ENCODE measurements at places on chromosomes 1 and 21.
A peak's percentile ranks its signal among the peaks of the same experiment; 100 is the strongest.

DNA sequence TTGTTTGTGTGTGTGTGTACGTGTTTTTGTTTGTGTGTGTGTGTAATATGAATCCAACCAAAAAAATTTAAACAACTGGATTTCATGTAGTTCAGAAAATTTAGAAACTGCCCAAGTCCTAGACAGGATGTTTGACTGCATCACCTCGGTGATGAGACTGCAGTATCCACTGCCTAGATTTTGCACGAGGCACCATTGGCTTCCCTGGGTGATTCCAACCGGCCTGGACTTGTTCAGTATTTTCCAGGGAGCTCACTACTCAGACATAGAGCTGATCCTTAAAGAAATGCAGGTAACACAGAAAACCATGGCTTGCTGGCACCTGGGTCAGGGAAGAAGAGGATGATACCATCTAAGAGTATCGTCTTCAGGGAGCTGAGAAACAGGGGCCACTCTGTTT lies 18.2 kb upstream of the KCNK2 start:
- DNase-seq = no peak

- no peak for DNase-seq
These were observed 29.3 kb downstream of the KIRREL1 start for GRCh38 chr1:158022554-158023312.

DNA sequence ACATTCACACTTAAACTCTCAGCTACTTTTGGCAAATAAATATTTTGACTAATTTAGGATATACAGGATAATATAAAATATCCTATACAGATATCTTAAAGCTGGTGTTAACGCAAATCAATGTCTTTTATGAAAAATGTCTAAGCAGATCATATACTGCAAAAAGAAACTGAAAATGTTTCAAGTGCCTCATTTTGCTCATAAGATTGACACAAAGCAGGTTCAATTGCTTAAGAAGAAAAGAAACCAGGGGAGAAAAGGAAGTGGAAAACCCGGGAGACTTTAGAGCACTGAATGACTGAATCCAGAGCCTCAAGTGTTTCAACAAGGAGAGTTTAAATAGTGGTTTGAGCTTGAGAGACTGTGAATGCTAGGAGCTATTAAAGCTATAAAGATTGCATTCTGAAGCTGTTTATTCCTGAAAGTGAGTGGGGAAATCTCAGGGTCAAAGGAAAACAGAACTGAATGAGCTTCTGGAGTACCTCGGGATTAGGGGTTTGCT lies 1943.0 kb downstream of the MRPL39 start:
- DNase-seq = no peak

- peak; percentile 57 for DNase-seq
These were observed 130.5 kb downstream of the TOMM20 start for GRCh38 chr1:234997896-234998741.

DNA sequence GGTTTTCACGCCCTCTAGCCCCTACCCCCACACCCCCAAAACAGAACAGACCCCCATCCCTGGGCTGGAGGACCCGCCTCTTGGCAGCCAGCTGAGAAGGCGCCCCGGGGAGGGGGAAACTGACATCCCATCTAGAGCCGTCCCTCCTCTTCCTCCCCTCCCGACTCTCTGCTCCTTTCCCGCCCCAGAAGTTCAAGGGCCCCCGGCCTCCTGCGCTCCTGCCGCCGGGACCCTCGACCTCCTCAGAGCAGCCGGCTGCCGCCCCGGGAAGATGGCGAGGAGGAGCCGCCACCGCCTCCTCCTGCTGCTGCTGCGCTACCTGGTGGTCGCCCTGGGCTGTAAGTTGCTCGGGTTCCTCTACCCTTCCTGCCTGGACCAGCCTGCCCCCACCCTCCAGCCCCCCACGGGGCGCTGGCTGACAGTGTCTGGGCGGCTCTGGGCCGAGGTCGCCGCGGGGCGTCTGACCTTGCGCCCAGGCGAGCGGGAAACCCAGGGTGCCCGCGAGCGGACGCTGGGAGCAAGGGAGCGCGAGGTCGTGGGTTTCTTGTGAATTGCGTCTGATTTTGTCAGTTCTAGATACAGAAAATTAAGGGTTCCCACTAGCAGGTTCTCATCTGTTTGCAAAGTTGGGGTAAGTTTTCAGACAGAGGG lies 618 bp downstream of the JAM2 start:
- DNase-seq = no peak

DNA sequence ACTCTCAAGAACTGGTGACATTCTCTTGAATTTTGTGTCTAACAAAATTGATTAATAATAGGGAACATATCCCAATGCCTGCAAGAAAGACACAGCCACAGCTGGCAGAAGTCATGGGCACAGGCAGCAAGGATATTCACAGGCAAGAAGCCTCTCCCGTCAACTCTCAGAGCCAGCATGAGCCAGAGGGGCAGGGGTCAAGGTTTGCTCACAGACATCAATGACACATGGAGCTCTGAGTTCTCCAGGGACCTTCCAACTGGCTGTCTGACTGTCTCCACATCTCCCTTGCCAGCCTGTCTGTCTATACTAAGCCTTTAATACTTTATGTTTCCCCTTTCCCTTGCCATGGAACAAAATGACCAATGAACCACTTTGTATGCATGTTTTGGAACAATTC lies 101.5 kb upstream of the RAB4A start:
- DNase-seq = no peak

- DNase-seq = no peak
These were observed 548 bp upstream of the CDC20 start for GRCh38 chr1:43358121-43358745.

DNA sequence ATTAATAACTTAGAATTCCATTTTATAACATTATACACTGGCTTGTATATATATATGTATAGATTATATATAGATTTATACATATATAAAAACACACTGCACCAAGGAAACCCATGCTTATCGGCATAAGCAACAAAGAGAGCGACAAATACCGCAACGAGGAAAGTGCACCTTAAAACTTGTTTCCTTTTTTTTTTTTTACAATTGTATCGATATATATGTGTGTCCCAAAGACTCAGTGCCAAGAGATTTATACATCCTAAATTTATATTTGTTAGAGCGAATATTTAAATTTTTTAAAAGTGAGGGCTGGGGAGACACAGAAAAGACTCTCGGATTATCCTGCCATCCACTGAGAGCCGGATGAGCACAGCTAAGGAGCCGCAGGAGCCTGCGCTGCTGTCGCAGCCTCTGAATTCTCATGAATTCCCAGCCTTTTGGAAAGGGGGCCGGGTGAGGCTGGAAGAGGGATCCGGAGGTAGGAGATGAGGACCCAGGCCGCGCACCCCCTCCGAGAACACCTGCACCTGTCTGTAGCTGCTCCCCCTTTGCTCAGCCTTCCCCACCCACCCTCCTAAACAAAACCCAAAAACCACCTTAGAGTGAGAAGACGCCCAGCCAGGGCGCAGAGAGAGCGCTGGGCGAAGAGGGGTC lies 5.2 kb downstream of the DMRTA2 start:
- DNase-seq = no peak

DNA sequence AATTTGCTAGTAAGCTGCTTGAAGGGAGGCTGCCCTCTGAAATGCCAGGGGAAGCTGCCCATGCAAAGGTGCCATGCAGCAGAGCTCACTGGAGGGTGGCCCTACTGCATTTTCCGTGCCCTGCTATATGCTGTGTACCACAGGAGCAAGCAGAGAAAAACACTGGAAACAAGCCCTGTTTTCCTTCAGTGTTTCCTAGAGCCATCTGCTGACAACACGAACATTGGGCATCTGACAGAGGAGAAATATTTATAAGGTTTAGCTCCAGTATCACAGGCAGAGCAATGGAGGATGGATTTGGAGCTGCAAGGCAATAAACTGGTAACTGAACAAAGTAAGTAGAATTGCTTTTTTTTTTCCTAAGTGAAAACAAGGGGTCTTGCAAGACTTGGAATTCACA lies 198.4 kb downstream of the USP25 start:
- DNase-seq = no peak

DNA sequence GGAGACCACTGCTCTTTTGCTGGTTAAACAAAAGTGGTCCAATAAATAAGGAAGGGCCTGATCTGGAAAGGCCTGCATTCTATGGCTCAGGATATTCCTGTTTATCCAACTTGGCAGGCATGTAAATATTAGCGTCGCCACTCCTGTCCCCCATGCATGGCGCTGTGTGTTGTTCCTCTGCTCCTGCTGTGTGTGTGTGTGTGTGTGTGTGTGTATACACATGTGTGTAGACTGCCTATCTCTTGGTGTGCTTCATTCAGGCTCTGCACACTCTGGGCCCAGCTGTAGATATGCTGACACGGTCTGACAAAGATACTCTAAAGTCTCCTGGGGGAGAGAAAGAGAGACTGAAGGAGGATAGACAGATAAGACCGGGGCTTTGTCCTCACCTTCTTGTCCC lies 6.8 kb downstream of the LMOD1 start:
- DNase-seq = no peak

- DNase-seq = no peak
These were observed 3.2 kb downstream of the ANGPTL1 start for GRCh38 chr1:178867670-178868069.

GRCh38 chr1:19824541-19824940 lies 9.5 kb upstream of the RNF186 start:
- DNase-seq = no peak

DNA sequence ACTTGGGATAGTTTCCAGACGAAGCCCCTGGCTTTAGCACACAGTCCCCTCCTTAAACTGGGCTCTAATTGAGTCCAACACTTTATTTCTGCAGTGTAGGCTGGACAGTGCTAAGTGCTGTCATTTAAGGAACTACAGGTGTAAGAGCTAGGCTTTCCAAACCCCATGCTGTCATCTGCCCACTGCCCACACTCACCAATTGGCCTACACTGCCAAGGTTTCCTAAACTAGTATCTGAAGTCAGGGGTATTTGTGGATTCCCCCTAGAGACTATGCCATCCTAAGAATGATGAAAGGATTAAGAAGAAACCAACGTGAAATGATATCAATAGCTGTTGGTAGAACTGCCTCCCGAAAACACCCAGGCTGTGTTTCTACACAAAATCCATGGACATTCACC lies 160.9 kb downstream of the TBX15 start:
- no peak for DNase-seq

DNA sequence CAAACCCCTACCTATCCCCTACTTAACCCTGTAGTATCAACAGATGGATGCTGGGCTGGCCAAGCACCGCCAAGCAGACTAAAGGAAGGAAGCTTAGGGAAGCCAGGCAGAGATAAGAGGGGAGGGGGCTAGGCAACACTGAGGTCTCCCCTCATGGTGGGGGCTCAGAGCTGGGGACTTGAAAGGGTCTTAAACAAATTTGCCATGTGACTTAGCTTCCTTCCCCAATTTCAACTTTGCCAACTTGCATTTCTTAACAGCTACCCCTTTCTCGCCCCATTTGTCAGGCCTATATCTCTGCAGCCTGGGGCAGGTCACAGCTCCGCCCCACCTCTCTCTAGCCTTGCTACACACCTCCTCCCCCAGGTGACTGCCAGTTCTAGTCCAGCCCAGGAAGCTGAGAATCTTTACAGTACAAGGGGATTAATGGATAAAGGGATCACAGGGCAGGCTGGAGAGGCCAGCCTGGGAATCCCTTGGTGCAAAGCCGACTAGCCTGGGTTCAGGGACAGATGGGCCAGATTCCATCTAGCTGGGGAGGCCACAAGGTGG lies 3.4 kb downstream of the KIF21B start:
- DNase-seq = no peak

GRCh38 chr1:27528818-27529703 lies 39.1 kb upstream of the WASF2 start:
- no peak for DNase-seq

GRCh38 chr1:31701091-31701736 lies 2.6 kb downstream of the COL16A1 start:
- DNase-seq = peak; percentile 98

GRCh38 chr21:29647353-29647781 lies 292.4 kb downstream of the GRIK1 start:
- DNase-seq = peak; percentile 69

DNA sequence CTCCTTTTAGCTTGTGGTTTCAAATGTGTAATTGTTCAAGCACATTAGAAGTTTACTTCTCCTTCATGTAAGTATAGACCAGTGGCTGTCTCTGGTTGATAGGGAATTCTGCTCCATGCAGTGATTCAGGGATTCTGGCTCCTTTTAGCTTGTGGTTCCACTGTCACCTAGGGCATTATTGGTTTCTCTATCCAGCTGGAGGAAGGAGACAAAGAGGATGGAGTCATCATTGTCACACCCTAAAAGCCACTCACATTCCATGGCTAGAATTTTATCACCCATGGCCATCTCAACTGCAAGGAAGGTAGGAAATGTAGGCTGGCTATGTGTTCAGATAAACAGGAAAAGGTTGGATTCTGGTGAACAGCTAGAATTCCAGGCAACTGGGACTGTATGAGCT lies 131.2 kb downstream of the URB2 start:
- DNase-seq = no peak

DNA sequence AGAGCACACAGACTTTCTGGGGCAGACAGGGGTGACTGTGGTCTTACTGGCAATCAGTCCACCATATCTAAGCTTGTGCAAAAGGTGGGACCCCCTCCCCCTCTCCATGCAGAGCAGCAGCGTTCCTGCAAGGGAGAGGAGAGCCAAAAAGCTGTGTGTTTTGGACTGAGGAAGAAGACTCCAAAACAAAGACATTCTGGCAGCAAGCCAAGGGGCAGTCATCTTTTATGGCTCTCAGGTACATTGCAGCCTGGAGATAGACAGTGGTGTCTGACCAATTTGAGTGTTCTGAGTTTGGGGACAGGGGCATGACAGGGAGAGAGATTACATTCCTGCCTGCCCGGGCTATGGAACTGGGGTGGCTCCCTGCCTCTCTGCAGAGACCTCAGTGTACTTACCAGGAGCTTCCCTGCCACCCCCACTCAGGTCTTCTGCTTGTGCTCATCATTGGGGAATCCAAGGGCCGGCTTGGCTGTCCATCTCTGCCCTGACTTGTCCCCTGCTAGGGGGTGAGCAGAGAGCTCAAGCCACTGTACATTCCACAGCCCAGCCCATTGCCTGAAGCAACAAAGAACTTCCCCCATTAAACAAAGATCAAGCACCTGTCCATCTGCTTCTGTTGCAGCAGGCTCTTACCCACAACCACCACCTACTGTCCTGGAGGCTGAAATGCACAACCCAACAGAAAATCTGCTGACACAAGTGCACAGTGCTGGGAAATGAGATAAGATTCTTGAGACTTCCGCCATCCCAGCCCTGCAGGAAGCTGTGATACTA lies 131.1 kb downstream of the EVI5 start:
- no peak for DNase-seq

GRCh38 chr1:175078629-175079028 lies 11.0 kb downstream of the TNN start:
- DNase-seq = no peak

GRCh38 chr1:113041569-113042284 lies 31.3 kb upstream of the LRIG2 start:
- no peak for DNase-seq

DNA sequence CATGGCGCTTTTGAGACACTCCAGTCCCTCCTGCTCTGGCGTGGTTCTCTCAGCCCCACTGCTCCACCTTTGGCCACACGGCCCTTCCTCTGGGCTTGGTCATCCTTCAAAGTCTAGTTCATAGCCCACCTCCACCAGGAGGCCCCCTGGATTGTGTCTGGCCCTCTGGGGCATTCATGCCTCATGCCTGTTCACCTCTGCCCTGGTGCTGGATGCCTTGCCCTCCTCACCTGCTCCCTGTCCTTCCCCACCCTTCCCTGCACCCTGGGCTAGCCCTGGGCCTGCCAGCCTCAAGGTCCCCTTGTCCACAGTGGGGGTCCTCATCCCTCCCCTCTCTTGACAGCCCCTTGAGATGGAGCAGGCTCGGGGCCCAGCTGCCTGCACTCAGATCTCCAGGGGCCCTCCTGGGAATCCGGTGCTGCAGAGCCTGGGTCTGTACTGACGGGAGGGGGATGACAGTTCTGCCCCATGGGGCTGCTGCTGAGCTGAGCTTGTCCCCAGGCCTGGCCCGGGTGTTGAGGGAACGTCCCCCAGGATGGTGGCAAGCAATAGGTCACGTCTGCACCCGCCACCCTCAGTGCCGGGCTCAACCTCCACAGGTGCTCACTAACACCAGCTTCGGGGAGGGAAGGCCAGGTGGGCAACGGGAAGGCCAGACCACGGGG lies 18.4 kb downstream of the PRXL2B start:
- DNase-seq = no peak

All from brain microvascular endothelial cell (primary cell).